ENCODE measurements at places on chromosomes 7 and 10. TPM values are rescaled to one million over a fixed set of nuclear protein-coding genes. Genes with fewer than 3 reads are reported as not detected.

Gene POU6F2
- total RNA-seq, result 0.12 TPM

Gene CACNB2
- not detected for total RNA-seq

Gene OPALIN
- not detected for total RNA-seq

Gene PPP1R17
- not detected for total RNA-seq

Gene ODAD2
- not detected for total RNA-seq

Gene CHCHD3
- 52.8 TPM for total RNA-seq
